ENCODE measurements at places on chromosomes 4 and X.
A peak's percentile ranks its signal among the peaks of the same experiment; 100 is the strongest.

GRCh38 chrX:11239230-11239629 lies 54.0 kb upstream of the AMELX start:
- DNase-seq: no peak

DNA sequence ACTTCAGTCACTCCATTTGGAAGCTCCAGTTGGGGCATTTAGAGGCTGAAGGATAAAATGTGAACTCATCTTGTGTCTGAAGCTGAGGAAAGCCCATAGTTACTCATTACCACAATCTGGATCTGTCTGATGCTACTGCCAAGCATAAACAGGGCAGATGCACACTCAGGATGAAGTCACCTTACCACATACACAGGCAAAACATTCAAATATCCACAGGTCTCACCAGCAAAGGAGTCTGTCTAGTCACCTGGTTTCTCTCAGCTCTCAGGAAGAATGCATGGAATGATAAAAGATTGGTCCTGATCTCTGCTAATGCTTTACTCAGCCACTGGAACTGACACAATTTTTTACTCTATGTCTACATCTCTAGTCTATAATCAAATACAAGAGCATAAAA lies 13.0 kb upstream of the ODAPH start:
- DNase-seq: no peak

DNA sequence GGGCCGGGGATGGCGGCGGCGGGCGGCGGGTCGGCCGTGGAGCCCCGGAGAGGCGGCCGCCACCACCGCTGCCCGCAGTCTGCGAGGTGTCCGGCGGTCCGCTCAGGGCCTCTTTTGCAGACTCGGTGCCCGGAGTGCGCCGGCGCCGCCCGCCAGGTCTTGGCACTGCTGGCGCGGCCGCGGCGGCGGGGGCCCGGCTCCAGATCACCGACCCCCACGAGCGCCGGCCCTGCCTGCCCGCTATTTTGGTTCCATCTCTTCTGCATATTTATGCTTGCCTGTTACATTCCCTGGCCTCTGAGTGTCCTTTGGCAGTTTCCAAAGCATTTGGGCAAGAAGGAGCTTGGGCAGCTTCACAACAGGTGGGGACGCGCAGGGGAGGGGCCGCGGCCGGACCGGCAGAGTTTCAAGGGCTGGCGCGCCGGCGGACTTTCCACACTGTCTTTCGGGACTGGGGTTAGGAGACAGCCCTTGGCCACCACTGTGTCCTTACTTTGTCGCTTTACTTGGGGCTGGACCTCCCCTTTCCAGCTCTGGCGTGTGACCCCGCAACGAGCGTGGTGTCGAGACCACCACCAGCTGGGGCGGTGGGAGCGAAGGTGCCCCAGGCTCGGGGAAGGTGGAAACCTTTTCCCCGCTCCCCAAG lies 668 bp upstream of the TAPT1 start:
- DNase-seq: peak; percentile 53

- DNase-seq: no peak
Measured at GRCh38 chr4:61254406-61254805, 54.3 kb downstream of the ADGRL3 start.

GRCh38 chr4:123345935-123346300 lies 50.7 kb upstream of the SPRY1 start:
- no peak for DNase-seq

GRCh38 chr4:18847249-18847890 lies 825.8 kb upstream of the LCORL start:
- DNase-seq: no peak

DNA sequence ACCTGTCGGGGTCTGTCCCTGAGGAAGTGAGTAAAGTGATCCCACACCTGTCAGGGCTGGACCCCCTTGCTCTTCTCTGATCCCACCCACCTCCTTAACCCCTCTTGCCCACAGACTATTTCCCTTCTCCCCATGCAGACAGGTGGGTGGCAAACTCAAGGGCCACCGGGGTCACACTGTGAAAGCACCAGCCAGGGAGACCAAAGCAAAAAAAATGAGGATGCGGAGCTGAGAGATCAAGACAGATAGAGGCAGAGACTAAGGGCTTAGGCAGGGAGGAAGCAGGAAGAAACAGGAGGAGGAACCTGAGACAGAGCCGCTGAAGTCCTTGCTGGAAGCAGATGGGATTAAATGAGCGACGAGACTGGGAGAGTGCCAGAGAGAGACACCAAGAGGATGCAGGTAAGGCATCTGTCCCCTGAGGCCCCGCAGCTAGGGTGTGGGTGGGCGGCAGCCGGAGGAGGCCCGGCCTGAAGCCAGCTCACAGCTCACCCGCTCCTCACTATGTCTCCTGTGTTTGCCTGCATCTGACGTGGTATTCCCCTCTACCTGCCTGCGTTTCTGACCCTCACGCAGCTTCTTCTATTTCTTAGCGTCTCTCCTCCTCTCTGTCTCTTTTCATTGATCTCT lies 7.2 kb downstream of the TIMM17B start:
- DNase-seq: no peak

DNA sequence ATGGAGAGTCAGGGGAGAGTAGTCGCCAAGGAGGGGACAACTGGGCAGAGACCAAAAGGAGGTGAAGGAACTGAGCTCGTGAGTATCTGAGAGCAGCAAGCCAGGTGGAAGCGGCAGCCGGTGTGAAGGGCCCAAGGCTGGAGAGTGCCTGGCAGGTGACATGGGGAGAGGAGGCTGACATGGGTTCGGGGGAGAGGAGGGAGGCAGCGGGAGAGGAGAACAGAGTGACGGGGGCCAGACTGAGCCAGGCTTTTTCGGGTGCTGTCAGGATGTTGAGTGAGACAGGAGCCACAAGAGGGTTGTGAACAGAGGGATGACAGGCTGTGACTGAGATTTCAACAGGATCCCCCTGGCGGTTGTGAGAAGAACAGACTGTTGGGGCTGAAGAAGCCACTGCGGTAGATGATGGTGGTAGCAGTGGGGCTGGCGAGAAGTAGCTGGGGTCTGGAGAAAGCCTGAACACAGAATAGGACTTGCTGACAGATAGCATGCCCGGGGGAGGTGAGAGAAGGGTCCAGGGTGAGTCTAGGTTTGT lies 5.7 kb downstream of the ELK1 start:
- DNase-seq: no peak

- DNase-seq: no peak
Measured at GRCh38 chr4:29151584-29151983, 1568.6 kb upstream of the PCDH7 start.

DNA sequence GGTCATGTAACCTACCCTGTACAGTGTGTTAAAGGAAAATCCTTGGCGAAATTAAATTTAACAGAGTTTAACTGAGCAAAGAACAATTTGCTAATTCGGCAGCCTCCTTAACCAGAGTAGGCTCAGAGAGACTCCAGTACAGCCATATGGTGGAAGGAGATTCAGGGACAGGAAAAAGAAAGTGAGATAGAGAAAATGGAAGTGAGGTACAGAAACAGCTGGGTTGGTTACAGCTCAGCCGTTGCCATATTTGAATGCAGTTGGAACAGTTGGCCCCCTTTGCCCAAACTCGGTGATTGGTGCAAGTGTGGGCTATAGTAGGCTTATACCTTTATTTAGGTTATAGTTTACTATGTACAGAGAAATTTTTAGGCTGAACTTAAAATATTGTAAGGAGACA lies 48.8 kb upstream of the GBA3 start:
- DNase-seq: no peak

All from activated CD4-positive, alpha-beta T cell treated with anti-CD3 and anti-CD28 coated beads, Interleukin-2, amount 50 U/mL, for 48 hours (primary cell).